ENCODE measurements at places on chromosomes 6 and 20.

GRCh38 chr20:38337561-38338140 lies 8.6 kb upstream of the LBP start:
- no peak for DNase-seq

GRCh38 chr6:24936641-24937317 lies 1.0 kb upstream of the RIPOR2 start:
- no peak for DNase-seq

DNA sequence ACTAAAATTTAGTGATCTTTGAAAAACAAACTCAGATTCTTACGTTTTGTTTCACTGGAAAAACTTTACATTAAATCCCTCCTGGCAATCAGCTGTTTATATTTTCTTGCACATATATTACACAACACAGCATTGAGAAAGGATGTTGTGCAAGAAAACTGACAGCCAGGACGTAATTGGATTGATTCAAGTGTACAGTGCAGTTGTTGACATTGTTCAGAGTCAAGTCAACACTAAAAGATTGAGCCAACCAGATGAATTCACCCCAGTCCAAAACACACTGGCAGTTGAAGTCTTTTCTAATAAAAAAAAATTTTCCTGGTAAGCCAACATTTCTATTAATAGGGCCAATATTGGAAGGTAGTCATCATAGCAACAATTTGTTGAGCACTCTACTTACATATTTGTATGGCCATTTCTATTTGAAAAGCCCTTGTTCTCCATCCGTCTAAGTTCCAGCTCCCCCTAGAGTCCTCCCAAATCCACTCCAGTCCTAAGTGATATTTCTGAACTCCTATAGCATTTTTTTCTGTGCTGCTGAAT lies 20.9 kb upstream of the VNN1 start:
- no peak for DNase-seq

DNA sequence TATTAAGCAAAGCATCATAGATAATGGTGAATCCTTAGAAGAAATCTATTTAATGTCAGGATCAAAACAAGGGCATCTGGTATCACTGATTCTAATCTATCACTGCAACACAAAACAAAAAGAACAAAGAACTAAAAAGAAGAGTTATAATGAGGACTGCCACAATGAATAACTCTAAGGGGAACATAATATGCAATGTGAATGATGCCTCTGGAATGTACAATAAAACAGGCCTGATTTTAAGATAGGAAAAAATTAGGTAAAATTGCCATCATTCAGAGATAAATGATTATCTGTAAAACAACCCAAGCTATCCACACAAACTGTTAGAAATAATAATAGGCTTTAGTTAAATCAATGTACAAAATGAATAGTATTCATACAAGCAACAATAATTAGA lies 936.7 kb upstream of the CITED2 start:
- DNase-seq = no peak

- DNase-seq = no peak
Observed at GRCh38 chr6:149332602-149333265, 15.2 kb downstream of the TAB2 start.

GRCh38 chr6:164075981-164076615 lies 661.6 kb downstream of the QKI start:
- DNase-seq = no peak

GRCh38 chr6:155022721-155023120 lies 27.6 kb downstream of the TIAM2 start:
- no peak for DNase-seq

- no peak for DNase-seq
Observed at GRCh38 chr20:8385247-8385646, 253.2 kb downstream of the PLCB1 start.

GRCh38 chr6:8130399-8130798 lies 28.1 kb upstream of the EEF1E1 start:
- no peak for DNase-seq

DNA sequence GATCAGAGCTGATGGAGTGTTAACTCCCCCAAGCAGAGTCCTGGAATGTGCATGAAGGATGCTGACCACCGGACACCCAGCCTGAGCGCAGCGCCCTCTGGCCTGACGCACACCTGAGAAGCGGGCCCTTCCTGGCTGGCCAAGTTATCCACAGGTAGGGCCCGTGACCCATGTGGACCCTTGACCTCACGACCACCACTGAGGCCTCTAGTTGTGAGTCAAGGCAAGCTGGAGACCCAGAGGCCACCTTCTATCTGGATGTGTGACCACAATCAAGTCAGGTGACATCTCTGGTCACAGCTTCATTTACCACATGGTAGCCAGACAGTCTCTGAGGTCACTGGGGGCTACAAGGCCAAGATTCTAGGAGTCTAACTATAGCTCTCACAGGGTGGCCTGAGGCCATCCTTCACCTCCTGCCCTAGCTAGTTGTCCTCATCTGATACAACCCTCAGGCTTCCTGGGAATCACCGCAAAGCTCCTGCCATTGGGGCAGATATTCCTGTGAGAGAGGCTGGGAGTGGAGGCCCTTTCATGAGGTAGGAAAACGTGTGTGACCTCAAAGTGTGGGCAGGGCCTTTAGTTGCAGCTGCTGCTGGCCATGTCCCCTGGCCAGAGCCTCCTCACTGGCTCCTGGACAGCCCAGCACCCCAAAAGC lies 53.1 kb downstream of the DSTN start:
- no peak for DNase-seq

- no peak for DNase-seq
Observed at GRCh38 chr20:61567204-61567603, 315.1 kb downstream of the CDH4 start.

- DNase-seq = no peak
Observed at GRCh38 chr6:159224452-159224851, 55.3 kb downstream of the FNDC1 start.

DNA sequence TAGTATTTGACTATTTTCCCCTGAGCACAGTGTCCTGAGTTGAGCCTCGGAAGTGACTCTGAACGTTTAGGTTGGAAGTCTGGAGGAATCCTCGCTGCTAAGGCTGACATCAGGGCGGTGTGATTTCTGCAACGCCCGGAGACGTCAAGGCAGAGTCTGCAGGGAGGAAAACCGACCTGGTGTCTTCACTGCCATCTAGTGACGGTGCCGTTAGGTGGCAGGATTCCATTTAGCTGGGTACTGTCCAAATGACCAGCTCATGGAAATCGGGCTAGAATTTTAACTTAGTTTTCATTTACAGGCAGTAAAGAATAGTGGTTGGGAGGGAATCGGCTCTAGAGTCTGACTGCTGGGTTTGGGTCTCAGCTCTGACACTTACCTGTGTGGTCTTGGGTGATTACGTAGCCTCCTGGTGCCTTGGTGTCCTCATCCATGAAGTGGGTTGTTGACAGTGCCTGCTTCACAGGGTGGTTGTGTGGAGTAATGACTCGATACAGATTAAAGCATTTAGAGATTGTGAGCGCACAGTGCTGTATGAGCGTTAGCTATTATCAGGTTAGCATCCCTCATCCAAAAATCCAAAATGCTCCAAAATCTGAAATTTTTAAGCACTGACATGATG lies 35.0 kb downstream of the FOXF2 start:
- no peak for DNase-seq

GRCh38 chr20:63739130-63740069 lies at the start of gene SLC2A4RG:
SLC2A4RG (plus strand) TSS chr20:63739776; CDS start chr20:63739913, 137 bp downstream.
- no peak for DNase-seq
